ENCODE measurements at places on chromosomes 12 and 14.

- no peak for DNase-seq
These were observed 195.1 kb upstream of the RTL1 start for GRCh38 chr14:101098641-101099040.

DNA sequence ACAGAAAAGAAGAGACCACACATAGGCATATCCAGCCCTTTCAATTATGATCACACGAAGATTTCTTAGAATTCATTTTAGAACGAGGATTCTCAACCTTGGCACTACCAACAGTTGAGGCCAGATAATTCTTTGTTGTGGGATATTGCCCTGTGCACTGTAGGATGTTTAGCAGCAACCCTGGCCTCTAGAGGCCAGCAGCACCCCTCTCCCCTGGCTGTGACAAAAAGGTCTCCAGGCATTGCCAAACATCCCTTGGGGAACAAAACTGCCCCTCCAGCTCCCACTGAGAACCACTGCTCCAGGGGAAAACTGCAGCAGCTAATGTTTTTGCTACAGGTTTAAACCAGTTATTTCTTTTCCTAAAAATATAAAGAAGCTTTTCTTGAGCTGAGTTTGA, 7.1 kb downstream of the NT5DC3 start:
- no peak for DNase-seq

DNA sequence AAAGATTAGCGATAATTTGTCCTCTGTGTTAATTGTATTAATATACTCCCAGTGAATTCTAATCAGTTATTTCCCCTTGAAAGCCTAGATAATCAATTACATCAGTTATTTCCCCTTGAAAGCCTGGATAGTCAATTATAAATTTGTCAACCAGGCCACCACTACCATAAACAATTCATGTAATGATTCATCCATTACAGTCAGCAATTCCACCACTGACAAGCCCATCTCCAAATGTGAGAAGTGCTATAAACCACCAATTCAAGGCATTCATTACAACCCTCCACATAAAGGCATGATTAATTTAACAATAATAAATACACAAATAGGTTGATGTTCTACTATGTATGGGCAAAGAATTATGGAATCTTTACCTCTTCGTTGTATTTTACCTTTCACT, 40.9 kb downstream of the INTS13 start:
- no peak for DNase-seq

GRCh38 chr12:116472193-116472592, 87.0 kb upstream of the MAP1LC3B2 start:
- DNase-seq, result no peak

GRCh38 chr14:22381408-22381760, 207.6 kb downstream of the DAD1 start:
- DNase-seq, result no peak

- DNase-seq, result no peak
These were observed 197.1 kb downstream of the SNAPC1 start for GRCh38 chr14:61959348-61959747.

DNA sequence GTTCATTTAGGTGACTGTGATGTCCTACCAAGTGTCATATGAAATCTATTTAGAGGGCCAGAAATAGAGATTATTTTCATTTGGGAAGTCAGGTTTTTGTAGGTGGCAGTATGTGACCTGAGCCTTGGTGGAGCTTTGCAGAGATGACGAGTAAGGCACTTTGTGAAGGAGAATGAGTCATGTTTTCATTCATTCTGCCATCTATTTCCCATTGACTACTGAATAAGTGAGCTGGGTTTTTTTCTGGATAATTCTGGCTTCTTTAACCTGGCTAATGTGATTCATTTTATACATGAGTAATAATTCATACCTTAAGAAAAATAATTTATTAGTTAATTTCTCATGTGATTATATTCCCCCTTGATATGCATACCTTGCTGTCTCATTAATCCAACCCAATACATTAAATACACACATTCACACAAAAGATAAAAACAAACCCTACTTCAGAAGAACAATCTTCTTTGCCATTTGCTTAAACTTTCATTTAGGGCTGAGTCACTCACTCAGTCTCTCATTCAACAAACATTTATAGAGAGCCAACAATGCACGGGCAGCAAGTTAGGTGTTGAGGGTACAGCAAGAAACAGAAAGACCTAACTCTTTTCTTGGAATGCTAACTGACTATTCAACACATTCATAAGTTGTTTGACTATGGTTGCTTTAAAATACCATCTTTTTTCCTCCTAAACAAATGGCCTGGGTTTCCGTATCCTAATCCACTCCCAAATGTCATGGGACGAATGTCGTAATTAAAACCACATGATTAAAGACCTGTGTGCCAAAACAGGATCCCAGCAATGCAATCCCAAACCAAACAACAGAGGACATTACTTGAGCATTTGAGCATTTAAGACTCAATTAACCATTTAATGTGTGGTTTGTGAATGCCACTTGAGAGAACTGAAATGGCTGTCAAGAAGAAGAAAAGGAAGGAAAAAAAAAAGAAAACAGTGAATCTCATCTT, 78.0 kb downstream of the KITLG start:
- DNase-seq, result no peak

DNA sequence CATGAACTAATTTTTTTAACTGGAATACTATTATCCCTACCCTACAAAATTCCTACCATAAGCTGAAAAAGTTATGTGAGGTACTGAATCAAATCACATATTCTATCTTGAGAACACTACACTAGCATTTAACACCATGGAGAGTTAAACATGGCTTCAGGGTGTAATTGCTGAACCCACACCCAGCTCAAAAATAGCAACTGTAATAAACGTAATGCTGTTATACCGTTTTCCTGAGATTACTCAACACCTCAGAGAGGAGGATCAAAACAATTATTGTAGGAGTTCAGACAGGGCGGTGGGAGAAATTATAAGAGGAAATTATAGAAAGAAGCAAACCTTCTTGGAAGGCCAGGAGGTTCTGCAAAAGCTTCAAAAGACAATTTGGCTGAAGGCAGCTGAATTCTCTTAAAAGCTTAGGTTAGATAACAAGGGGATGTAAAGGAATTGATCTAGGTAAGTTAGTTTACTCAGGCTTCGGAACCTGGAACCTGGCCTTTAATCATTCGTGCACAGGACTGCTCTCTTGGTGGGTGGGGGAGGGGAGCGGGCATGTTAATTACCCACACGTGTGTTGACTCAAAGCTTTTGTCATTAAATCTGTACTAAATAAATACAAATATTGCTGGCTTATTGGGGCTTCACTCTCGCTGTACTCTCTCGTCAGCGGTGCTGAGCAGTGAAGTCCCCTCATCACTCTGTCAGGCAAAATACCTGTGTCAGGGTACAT, 12.1 kb upstream of the IPO8 start:
- DNase-seq, result no peak

DNA sequence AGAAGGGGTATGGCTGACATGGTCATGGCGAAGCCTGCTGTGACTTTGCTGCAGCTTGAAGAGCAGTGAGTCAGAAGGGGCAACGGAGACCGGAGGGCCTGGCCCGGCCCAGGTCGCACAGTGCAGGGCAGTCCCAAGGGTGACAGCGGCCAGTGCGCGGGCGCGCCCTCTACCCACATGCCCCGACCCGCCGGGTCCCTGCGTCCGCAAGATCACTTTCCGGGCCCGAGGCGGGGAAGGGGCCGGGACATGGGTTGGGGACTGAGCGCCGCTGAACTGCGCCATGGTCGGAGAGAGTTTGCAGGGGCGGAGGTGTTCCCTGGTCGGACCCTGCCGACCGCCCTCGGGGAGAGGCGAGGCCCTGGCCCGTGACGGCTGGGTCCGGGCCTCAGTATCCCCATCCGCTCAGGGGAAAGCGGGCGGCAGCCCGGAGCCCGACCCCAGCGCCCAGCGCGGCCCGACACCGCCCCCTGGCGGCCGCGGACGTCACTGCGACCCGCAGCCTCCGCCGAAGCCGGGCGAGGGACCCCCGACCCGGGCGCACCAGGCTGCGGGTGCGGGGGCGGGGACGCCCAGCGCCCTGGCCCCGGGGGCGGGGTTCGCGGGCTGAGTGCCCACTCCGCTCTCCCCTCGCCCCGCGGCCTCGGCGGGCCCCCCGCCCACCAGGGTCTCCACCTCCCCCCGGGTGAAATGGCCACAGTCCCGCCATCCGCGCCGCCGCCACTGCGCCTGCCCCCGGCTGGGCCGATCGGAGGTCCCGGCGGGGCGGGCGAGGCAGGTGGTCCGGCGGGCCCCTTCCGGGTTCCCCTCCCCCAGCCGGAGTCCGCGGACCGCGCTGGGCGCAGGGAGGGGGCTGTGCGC, 7.2 kb upstream of the ANKRD9 start:
- no peak for DNase-seq

Data from activated CD8-positive, alpha-beta memory T cell treated with anti-CD3 and anti-CD28 coated beads for 4 hours (primary cell).